ENCODE measurements at places on chromosomes 16 and 17.

GRCh38 chr17:72943826-72944689 is 148.4 kb downstream of the SLC39A11 start:
- DNase-seq: no peak

DNA sequence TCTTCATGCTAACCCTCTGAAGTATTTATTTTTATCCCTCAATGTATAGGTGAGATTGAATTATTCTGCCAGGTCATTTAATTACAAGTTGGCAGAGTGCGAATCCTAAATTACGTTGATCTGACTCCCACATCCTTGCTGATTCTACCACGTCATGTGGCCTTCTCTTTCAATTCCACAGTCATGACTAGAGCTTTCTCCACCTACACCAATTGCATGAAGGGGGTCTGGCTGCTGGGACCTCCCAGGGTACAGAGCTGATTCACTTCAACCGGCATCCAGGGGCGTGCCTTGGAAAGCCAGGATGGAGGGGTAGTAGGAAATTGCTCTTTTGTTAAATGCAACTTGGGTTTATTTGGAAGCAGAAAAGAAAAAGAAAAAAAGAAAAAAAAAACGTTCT is 41.1 kb upstream of the CDH13 start:
- DNase-seq: no peak

GRCh38 chr16:89507214-89507833 is 879 bp upstream of the SPG7 start:
- peak; percentile 22 for DNase-seq

- DNase-seq: no peak
Measured at GRCh38 chr17:47275245-47275984, 21.8 kb downstream of the ITGB3 start.

- DNase-seq: peak; percentile 79
Measured at GRCh38 chr16:46743232-46743719, 4.9 kb downstream of the MYLK3 start.

GRCh38 chr16:61617219-61617783 is 418.9 kb downstream of the CDH8 start:
- no peak for DNase-seq

GRCh38 chr17:29195465-29196081 is 15.4 kb upstream of the MYO18A start:
- peak; percentile 96 for DNase-seq

- peak; percentile 60 for DNase-seq
Measured at GRCh38 chr17:4420692-4421131, 13.0 kb upstream of the SPNS3 start.

GRCh38 chr17:20203761-20204263 is 194.7 kb downstream of the SPECC1 start:
- no peak for DNase-seq

DNA sequence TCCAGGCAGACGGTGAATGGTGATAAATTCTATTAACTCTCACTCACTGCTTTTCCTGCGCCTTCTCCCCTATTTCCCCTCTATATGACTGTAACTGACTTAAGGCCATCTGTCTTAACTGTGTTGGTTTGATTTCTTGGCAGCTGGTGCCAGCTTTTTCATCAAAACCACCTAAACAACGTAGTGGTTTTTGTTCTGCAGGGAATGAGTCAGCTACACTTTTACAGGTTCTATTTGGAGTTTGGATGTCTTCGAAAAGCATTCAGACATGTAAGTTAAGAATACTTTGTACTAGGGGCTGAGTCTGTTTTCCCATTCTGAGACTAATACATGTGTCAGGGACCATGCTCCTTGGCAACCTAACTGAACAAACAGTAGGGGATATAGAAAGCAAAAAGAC is 8.5 kb downstream of the REXO5 start:
- no peak for DNase-seq

DNA sequence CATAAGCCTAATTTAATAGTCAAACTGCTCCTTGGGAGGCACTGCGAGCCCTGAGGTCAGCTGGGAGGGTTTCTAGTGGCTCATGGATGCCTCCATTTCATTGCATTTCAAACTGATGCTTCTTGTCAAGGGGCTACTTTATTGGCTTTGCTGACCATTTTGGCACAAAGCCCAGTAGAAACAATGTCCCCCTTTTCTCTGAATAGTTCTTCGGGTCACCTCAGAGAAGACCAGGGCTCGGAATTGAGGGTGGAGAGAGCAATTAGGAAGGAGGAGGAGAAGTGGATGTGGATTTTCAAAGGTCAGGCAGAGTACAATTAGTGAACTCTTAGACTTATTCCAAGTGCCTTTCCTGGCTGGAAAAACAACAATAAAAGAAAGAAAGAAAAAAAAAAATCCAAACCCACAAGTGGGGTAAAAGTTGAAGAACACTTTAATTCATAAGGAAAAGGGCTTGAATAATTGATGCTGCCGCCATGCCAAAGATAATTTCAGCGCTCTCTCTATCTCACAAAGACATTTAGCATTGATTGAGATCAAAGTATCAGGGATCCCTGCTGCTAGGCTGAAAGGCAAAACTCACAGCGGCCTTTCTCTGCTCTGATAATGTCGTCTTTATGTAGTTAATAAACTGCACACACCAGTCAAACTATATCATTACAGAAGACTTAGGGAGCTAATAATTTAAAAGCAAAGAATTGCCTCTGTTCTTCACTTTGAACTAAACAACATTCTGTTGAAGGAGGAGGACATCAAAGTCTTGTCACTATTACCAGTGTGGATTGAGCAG is 122.7 kb downstream of the RGS9 start:
- DNase-seq: no peak
